BE2C (cell line): ENCODE measurements at places on chromosomes 16 and 17.

DNA sequence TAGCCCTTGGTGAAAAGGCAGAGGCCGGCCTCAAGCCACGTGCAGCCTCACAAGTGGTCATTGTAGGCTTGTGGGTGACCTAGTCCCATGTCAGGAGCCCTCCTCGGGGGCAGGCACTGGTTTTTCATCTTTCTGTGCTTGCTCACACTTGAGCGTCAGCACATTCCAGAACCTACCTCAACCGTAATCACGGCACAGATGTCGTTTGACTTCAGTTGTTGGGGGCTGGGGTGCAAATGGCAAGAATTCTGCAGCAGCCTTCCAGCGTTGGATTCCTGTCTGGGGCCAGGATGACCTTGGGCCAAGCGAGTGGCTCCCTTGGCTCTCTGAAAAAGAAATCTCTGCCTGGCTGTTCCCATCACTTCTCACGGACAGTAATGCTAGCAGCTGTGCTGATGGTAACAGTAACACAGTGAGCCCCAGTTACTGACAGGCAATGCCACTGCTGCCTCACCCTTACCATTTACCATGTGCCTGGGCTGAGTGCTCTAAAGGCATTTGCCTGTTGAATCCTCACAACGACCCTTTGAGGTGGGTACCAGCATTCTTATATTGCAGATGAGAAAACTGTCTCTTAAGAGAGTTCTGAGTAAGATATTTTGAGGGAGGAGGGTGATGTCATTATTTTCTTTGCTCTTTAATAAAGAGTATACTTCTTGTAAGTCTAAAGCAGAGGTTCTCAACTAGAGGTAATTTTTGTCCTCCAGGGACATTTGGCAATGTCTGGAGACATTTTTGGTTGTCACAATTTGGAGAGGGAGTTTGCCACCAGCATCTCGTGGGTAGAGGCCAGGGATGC, 46.5 kb downstream of the KSR1 start:
- no peak for DNase-seq

DNA sequence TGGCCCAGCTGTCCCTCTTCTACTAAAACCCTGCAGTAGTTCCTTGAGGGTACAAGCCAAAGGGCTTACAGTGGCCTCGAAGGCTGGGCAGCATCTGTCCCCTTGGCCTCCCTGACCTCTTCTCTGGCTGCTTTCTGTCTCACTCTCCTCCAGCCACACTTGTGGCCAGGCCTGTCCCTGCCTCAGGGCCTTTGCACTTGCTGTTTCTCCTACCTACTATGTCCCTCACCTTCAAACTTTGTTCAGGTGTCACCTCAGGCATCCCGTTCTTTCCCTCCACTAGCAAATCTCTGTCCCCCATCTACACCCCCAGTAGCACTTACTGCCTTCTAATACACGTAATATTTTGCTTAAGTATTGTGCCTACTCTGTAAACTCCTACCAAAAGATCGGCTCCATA, 6.0 kb downstream of the ABCC1 start:
- no peak for DNase-seq

DNA sequence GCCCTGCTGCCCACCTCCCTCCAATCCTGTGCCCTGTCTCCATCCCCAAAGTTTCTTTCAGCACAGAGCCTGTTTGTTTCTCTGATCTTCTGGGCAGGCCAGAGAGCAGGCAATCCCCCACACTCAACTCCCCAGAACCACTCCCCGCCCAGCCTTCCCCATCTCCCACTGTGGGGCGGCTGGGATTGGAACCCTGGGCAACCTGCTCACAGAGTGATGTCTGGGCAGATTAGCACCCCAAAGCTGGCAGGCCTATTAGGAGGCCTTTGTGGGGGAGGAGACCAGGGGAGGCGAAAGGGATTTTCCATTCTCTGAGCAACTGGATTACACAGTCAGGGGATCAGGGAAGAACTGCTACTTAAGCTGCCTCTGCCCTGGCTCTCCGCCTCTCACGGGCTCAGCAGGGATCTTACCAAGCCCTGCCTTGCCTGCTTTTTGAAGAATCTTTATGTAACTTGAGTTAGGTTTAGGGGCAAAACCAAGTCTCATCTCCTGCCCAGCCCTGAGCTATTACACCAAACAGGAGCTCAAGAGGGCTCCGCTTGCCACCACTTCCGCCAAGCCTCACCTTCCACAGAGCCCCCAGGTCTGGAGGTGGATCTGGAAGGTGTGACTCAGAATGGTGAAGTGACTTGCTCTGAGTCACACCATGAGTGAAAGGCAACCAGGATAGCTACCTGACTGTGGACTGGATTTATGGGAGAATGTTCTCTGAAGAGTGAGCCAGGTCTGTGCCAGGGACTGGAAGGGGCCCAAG, 16.0 kb upstream of the LHX1 start:
- DNase-seq, result no peak

DNA sequence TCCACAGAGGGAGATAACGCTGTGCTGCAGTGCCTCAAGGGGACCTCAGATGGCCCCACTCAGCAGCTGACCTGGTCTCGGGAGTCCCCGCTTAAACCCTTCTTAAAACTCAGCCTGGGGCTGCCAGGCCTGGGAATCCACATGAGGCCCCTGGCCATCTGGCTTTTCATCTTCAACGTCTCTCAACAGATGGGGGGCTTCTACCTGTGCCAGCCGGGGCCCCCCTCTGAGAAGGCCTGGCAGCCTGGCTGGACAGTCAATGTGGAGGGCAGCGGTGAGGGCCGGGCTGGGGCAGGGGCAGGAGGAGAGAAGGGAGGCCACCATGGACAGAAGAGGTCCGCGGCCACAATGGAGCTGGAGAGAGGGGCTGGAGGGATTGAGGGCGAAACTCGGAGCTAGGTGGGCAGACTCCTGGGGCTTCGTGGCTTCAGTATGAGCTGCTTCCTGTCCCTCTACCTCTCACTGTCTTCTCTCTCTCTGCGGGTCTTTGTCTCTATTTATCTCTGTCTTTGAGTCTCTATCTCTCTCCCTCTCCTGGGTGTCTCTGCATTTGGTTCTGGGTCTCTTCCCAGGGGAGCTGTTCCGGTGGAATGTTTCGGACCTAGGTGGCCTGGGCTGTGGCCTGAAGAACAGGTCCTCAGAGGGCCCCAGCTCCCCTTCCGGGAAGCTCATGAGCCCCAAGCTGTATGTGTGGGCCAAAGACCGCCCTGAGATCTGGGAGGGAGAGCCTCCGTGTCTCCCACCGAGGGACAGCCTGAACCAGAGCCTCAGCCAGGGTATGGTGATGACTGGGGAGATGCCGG, 769 bp downstream of the CD19 start:
- DNase-seq, result no peak

DNA sequence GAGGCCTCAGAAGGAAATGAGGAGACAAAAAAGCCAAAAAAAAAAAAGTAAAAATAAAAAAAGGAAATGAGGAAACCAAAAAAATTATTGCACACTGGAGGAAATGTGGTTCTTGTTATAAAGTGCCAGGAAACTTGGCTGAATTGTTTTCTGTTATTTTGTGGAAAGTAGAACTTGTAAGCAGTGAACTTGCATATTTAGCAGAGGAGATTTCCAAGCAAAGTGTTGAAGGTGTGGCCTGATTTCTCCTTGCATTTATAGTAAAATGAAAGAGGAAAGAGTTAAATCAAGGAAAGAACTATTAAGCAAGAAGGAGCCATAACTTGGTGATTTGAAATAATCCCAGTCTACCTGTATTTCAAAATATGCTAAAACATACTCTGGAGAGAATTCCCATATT, 34.1 kb upstream of the CPPED1 start:
- no peak for DNase-seq

GRCh38 chr16:69942627-69943170, 8.4 kb upstream of the CLEC18A start:
- DNase-seq, result no peak

DNA sequence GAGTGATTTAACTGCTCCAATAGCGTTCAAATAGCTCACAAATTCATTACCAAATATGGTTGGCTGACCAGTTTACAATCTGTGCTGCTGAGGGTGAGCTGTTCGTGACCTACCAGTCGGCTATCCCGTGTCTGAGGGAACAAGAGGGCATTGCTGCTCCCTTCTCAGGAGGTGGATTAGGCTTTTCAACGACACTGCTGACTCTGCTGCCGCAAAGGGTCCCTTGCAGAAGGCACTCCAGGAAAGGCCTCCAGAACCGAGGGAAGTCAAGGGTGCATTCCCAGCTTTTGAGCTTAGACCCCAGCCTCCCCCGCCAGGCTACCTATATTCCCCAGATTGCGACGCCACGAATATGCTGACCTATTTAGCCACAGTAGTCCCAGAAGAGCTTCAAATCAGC, 32.3 kb downstream of the GJC1 start:
- no peak for DNase-seq

DNA sequence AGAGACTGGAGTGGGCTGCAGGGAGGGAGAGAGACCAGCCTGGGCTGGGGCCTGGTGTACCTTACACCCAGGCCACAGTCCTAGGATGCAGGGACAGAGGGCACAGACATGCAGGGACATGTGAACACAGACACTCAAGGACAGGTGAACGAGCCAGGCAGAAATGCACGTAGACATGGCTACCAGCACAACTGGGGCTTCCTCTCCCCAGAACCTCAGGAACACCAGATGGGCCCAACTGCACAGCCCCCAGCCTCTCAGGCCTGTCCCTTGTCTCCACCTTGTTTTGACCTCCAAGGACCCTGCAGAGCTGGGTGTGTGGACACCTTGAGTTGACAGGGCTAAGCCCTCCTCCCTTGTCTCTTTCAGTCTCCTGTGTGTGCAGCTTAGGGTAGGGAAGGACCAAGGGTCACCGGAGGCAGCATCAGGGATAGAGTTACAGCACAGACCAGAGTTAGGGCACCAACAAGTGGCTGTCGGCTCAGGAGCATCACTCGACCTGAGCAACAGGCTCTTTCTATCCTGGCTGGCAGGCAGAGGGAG, 9.2 kb downstream of the SEZ6 start:
- no peak for DNase-seq

DNA sequence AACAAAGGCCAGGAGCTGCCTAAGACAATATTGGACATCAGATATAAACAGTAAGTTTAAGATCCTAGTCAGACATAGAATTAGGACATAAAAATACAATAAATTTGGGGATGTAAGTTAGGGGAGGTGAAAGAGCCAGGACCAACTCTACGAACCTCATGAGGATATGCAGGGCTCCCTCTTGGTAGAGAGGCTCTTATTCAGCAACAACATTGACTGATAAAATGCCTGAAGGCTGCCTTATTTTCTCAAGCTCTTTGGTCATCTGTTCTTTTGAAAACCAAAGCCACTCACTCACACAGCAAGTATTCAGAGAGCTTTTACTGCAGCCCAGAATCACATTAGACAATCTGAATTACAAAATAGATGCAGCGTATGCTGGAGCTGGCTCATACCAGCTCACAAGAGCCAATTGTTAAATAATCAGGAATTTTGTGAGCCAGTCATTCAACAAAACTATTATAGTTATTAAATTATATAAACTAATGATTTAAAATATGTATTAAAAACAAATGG, 108.6 kb upstream of the CLEC3A start:
- DNase-seq, result no peak

DNA sequence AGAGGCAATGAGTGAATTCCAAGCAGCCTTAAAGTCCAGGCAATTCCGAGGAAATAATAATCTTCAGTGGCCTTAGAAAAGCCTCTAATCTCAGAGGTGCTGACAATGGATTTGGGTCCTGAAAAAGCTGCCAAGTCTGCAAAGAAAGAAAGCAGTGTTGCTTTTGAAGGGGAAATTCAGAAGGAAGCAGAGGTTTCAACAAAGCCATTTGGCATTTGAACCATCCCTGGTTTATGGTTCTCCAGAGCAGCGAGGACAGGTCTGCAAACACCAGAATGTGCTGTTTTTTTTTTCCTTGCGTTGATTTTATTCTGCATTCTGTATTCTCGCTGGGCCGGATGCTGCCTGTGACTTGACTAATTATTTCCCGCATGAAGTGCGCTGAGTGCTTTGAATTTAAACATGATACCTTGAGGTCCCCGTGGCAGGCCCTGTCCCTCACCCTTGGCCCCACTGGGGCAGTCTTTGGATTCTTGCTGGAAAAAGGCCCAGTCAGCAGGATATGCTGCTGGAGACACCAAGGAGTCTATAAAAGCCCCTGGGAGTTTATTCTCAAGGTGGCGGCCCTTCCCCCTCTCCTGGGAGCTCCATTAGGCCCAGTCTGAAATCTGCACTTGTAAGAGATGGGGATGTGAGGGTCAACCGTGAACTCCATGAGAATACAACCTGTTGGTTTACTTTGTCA, 338.3 kb downstream of the HAPSTR1 start:
- DNase-seq, result no peak

DNA sequence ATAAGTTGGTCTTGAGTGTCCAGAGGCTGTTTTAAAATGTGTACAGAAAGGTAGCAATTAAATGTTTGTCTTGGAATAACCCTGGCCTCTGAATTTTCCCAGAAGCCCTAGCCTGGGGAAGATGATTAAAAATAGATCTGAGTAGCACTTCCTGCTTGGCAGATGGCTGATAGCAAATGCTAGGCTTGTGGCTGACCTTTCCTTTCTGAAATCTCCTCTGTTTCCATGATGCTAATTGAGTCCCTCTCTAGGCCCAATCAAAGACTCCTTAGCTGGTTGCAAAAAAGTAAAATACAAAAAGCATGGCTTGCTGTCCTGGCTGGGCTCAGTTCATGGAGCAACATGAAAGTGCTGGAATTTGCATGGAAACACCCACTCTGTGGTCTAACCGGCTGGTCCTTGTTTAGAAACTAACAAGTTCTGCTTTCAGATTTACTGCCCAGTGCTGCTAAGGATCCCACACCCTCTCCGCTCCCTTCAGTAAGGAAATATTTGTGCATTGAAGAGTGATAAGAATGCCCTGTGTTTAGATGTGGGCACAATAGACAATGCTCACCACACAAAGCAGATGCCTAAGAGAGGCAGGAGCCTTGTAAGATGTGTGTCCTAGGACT, 40.8 kb downstream of the YPEL2 start:
- DNase-seq, result no peak

- no peak for DNase-seq
Observed at GRCh38 chr17:8918807-8919465, 46.6 kb downstream of the PIK3R5 start.

GRCh38 chr16:53827741-53828140, 123.8 kb downstream of the FTO start:
- no peak for DNase-seq

- DNase-seq, result no peak
Observed at GRCh38 chr16:67040906-67041305, 12.0 kb downstream of the CBFB start.

DNA sequence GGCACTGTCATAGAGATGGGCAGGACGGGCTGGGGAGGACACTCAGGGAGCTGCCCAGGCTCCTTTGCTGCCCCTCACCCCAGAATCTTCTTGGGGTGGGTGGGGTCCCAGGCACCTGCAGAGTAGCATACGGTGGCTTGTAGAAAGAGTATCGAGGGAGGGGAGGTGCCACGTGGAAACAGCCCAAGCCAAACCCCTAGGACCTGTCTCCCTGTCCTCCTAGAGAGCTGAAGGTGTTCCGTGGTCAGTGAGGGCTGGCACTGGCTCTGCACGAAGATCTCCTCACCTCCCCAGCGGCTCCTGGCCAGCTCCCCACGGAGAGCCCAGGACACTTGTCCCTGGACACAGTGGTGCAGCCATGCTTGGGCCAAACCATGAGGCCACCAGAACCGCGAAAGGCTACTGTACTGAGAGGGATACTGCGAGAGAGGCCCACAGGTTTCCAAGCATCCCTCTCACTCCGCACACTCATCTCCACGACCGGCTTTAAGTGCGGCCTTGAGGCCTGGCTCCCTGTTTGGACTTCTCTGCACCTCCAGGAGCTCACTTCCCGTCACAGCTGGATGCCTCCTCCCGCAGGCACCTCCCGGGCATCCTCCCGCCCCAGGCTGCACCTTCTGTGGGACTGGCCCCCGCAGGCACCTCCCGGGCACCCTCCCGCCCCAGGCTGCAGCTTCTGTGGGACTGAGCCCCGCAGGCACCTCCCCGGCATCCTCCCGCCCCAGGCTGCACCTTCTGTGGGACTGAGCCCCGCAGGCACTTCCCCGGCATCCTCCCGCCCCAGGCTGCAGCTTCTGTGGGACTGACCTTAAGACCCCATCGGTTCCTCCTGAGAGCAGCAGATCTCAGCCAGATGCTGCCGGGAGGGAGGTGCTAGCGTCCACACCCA, 2.0 kb upstream of the MAFG start:
- DNase-seq, result no peak
